Thymus (tissue), 14 donors: ENCODE measurements at places on chromosomes 6 and 20. TPM values are rescaled to one million over a fixed set of nuclear protein-coding genes. Genes with fewer than 3 reads are reported as not detected.

DNA sequence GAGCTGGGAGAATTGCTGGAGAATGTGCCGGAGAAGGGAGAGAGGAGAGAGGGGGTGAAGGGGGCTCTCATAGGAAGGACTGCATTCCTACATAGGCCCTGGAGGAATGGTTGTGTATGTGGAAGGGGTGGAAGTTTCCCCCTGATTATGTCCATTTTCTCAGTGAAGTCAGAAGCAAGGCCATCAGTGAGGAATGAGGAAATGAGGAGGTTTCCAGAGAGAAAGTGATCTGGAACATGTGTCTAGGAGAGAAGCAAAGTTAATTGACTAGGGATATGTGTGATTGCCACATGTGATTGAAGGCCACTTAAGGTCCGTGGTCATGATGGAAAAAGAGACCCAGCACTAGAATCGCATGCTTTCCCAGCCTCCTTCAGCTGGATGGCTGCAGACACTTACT lies 42.3 kb downstream of the TBPL1 start:
- no peak overlapping the region for H3K27ac ChIP-seq
- H3K27me3 ChIP-seq = no peaks in the 10 kb centered on the region
- DNase-seq = no peak
- peaks cover 5% of the 10 kb centered on the region for H3K36me3 ChIP-seq
- H3K4me3 ChIP-seq = no peak overlapping the region

DNA sequence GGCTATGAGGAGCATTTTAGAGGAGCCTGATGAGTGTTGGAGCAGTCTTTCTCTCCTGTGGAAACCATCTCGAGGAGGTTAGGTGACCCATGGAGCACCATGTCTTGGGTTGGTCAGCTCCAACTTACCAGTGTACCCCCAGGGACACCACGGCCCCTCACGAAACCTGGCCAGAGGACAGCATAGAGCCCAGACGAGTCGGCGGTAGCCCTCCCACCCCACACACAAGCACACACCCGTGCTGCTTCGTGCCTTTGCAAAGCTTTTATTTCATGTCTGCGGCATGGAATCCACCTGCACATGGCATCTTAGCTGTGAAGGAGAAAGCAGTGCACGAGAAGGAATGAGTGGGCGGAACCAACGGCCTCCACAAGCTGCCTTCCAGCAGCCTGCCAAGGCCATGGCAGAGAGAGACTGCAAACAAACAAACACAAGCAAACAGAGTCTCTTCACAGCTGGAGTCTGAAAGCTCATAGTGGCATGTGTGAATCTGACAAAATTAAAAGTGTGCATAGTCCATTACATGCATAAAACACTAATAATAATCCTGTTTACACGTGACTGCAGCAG lies 53.6 kb downstream of the EZR start:
- DNase-seq = no peak
- no peaks in the 10 kb centered on the region for H3K27me3 ChIP-seq
- H3K4me1 ChIP-seq = no peaks in the 10 kb centered on the region
- peaks cover 95% of the 10 kb centered on the region for H3K36me3 ChIP-seq
- no peak overlapping the region for H3K27ac ChIP-seq

DNA sequence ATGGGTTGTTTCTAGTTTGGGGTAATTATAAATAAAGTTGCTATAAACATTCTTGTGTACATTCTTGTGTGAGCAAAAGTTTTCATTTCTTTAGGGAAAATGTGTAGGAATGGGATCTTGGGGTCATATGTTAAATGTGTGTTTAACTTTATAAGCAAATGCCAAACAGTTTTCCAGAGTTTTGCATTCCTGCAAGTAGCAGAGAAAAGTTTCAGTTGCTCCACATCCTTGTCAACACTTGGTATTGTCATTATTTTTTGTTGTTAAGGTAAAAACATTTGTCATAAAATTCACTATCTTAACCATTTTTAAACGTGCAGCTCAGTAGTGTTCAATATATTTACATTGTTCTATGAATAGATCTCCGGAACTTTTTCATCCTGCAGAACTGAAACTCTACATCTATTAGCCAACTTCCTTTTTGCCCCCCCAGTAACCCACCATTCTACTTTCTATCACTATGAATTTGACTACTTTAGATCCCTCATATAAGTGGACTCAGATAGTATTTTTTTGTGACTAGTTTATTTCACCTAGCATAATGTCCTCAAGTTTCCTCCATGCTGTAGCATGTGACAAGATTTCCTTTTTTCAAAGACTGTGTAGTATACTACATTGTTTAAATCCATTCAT lies 48.4 kb downstream of the PHACTR2 start:
- DNase-seq = no peak
- H3K4me3 ChIP-seq = no peak overlapping the region
- no peaks in the 10 kb centered on the region for H3K27me3 ChIP-seq
- no peaks in the 10 kb centered on the region for H3K36me3 ChIP-seq
- no peak overlapping the region for H3K27ac ChIP-seq

KIAA1755 gene
- 5.5 TPM for polyA plus RNA-seq

JAG1 gene
- 18.4 TPM for polyA plus RNA-seq
